ENCODE measurements at places on chromosomes 16 and 17.

- DNase-seq, result no peak
These were observed 20.1 kb downstream of the CNTNAP1 start for GRCh38 chr17:42702446-42702845.

DNA sequence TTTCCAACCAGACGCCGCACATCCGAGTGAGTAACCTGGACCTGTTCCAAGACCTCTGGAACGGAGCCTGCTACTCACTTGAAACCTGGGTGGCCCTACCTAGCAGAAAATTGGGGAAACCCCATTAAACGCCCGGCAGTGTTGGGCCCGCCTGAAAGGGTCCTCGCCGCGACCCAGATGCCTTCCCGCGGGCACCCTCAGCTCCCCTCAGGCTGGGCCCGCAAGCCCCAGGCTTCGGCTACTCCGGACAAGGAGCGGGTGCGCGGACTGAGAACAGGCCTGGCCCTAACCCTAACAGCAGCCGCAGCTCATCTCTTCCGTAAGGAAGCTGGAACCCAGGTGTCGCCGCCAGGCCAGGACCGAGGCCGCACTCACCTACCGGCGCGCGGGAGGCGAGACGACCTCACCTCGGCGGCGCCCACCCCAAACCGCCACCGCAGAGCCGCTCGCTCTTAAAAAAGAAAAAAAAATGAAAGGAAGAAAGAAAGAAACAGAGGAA, 344 bp downstream of the PSME3IP1 start:
- DNase-seq, result peak; percentile 68

DNA sequence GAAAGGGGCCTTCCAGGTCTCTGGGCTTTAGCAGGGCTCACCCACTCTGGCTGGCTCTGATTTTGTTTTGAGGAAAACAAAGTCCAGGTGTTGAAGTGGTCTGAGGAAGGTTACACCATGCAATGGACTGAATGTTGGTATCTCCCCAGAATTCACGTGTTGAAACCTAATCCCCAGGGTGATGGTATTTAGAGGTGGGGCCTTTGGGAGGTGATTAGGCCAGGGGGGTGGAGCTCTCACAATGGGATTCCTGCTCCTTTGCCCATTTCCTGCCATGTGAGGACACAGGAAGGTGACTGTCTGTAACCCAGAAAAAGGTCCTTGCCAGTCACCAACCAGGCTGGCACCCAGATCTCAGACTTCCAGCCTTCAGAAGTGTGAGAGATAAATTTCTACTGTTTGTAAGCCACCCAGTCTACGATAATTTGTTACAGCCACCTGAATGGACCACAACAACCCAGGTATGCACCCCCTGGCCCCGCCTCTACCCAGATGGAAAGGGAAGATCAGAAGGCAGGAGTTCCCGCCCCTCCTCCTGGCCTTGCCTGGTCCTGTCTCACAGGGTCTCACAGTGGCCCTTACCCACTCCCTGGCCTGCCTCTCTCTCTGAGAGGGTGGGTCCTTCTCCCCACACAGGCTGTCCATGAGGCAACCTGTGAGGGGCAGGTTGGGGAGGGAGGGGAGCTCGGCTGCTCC, 32.0 kb downstream of the LRRC75A start:
- no peak for DNase-seq

DNA sequence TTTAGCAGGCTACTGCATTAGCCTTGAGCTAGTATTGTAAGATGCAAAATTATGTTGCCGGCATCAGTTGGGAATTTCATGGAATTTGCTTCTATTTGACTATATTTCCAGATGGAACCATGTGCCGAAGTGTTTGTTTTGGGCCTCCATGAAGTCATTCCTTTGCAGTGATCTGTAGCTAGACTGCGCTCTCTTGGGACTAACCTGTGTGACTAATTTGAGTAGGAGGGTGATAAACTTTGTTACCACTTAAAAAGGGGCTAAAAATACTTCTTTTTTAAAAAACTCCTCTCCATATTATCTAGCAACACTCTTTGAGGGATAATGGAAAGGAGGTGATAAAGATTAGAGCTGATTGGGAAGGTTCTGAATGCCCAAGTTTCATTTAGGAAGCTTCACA, 166.8 kb upstream of the TBX2 start:
- no peak for DNase-seq

DNA sequence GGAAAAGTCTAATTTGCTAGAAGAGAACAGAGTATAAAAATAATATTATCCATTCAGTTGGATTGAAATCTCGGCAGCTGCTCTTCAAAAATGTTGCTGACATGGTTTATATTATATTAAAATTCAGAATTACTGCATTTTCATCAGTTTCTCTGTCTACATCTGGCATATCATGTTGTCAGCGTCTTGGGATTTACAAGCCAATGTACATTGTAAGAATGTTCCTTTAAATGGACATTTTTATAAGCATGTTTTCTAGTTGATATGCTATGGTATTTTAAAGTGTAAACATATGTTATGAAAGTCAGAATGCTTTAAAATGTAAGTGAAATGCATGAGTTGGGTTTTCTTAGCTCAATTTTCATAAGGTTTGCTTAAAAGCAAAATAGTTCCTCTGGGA, 528.1 kb upstream of the CDH8 start:
- DNase-seq, result no peak

DNA sequence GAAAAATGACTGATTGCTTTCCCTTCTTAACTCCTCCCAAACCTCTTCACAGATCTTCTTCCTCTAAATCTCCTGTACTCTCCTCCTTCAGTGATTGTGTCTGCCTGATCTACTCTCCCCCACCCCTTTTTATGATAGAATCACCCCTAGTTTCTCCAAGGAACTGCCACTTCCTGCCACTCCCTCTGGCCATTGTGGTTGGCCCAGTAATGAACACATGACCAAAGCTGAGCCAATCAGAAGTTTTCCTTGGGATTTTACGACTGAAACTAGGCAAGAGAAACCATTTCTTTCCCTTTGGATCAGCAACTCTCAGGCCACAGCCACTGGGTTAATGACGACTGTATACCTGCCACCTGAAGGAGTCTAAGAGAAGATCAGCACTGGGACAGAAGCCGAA, 15.9 kb downstream of the IRX3 start:
- DNase-seq, result no peak

DNA sequence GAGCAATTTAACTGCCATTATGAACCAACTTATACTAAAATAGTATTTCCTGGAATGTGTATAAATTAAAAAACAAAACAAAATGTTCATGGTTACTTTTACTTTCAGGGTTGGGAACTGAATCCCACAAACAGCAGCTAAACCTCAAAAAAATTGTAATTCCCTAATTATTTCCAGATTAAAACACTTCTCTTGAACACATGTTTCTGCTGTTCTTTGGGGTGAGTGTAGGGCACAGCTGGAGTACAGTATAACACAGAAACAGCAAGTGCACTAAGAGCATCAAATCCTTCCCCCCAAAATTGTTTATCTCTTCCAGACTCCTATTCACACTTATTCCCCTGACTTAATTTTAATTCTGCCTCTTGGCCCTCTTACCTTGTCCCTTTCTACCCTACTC, 56.4 kb downstream of the KANSL1 start:
- DNase-seq, result no peak

GRCh38 chr17:75998327-75998795, 2.3 kb upstream of the CDK3 start:
- DNase-seq, result no peak

DNA sequence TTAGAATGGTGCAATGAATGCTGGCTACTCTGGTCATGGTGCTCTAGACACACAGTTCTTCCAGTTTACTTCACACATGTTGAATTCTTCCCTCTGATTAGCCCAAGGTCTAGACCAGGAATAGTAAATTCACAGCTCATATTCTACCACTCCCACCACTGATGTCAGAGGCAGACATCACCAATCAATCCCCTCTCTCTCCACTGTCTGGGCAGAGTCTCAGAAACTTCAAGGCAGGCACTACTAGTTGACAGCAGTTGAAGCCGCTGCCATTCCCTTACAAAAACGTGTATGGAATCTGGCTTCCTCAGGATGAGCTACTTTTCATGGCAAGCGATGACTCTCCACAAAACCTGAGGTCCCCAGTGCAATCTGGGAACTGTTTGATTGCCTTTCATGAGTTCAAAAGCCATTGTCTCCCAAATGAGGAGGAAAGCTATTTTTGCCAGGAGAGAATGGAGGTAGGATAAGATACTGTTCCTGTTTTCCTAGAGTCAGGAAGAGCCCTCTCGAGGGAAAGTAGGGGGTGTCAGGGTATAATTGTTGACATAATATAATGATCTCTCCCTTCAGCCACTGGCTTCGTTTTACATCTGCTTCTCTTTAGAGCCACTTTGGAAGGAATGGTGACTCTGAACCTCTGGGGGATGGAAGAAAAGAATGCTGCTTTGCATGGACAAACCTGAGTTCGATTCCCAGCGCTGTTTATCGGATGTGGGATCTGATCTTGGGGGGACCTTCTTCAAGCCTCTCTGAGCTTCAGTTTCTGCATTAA, 90.0 kb downstream of the FOXL1 start:
- DNase-seq, result no peak

DNA sequence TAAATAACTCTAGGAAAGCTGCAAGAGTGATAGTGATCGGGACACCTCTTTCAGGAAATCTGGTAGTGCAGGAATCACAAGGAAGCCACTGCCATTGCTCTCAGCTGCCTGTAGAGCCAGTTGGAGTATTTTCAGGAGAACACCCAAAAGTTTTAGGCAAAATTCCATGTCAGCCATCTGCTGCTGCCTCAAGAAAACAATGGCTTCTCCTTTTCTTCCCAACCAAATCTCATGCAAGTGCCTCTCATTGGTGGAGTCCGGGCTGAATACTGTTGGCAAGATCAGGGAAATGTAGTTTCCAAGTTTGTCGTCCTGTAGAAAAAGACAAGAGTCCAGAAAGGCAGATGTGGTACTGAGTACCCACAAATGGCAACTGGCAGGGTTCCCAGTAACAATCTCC, 54.9 kb upstream of the TANC2 start:
- no peak for DNase-seq

- DNase-seq, result no peak
These were observed 160.2 kb downstream of the RGS9 start for GRCh38 chr17:65297384-65297783.
